ENCODE measurements at places on chromosomes 1 and 21.

GRCh38 chr21:16538936-16539440 is 809.2 kb downstream of the USP25 start:
- no peak for DNase-seq

DNA sequence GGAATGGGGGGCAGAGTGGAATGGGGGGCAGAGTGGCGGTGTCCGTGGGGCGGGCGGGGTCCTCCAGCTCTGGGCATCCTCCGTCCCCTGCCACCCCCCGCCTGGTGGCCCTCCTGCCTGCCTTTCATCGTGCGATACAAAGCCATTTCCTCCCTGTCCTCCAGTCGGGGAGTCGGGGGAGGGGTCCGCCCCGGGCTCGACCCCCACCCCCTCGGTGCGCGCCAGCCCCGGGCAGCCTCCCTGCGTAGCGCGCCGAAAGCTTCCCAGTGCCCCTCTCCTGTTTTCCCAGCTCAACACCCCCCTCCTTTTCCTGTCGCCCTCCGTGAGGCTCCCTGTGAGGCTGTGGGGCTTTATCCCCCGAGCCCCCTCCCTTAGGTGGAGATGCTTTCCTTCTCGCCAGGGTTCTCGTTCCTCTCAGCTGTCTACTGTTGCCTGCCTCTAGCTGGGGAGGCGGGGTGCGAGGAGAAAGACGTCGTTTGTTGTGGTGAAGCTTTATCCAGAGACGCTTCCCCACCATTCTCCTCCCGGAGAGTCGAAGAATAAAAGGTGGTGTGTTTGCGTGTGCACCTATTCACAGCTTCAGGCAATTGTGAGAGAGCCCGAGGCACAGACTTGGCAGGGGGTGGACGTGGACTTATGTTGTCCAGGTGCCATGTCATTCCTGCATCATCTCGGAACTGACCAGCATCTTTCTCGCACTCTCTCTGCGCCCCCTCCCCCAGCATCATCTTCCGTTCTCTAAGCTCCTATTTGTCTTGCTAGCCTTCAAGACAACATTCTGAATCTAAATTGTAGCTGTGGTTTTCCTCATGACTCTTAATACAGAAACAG is 848 bp downstream of the DNM3 start:
- no peak for DNase-seq

GRCh38 chr1:36872126-36872754 is 162.1 kb downstream of the GRIK3 start:
- DNase-seq = no peak

- no peak for DNase-seq
Measured at GRCh38 chr1:156627313-156627880, 8.2 kb downstream of the HAPLN2 start.

DNA sequence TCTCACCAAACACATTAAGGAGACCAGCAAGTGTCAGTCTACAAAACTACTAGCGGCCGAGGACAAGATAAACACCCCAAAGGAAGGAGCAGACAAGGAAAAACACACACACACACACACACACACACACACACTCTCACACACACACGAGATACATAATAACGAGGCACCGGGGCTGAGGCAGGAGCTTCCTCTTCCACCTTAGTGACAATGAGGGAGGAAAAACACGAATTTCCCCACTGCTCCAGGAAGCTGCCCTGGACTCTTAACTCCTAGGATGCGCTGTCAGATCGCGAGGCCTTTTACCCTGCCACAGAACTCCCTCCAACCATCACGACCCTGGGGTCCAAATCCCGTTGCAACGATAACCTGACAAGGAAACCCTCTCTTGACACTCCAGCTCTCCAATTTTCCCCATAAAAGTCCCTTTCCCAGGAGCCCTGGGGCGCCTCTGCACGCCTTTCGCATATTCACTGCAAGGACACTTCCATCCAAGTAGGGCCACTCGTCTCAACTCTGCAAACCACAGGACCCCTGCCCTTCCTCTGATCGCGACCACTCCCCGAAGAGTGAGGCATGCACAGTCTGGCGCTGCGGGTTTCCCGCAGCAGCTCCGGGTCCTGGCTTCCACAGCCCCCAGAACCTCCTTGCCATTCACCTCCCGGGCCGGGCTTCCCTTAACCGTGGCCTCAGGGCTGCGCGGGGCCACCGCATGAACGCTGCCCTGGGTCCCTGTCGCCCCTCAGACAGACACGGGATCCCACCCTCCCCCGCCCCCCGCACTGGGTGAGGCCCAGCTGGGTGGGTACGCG is 581 bp downstream of the ETV3 start:
- DNase-seq = no peak

GRCh38 chr1:215807218-215807617 is 240.1 kb downstream of the KCTD3 start:
- DNase-seq = no peak

GRCh38 chr1:160177667-160178066 is 12.7 kb upstream of the CASQ1 start:
- no peak for DNase-seq

DNA sequence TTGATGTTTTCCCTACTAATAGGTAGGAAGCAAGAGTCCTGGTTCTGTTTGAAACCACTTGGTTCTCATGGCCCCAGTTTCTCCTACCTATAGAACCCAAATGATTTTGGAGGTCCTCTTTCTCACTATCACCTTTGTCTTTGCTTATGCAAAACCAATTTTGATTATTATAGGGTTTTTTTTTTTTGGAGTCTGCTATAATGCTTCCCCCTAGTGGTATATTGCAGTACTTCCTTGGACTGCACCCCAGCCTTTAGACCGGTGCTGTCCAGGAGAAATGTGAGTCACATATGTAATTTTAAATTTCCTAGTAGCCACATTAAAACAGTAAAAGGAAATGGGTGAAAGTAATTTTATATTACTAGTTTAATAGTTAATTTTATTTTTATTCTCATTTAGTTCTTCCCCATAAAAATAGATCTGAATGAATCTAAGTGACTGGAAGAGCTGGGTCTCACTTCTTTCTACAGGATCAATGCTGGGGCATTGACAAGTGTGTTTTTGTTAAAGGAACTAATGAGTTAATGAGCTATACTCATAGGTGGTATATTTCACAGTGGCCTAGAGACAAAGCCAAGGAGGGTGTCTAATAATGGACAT is 10.6 kb downstream of the FCMR start:
- no peak for DNase-seq

GRCh38 chr1:176199707-176200106 is 7.4 kb downstream of the COP1 start:
- DNase-seq = no peak

- DNase-seq = no peak
Measured at GRCh38 chr1:219778110-219778509, 150.2 kb downstream of the SLC30A10 start.

DNA sequence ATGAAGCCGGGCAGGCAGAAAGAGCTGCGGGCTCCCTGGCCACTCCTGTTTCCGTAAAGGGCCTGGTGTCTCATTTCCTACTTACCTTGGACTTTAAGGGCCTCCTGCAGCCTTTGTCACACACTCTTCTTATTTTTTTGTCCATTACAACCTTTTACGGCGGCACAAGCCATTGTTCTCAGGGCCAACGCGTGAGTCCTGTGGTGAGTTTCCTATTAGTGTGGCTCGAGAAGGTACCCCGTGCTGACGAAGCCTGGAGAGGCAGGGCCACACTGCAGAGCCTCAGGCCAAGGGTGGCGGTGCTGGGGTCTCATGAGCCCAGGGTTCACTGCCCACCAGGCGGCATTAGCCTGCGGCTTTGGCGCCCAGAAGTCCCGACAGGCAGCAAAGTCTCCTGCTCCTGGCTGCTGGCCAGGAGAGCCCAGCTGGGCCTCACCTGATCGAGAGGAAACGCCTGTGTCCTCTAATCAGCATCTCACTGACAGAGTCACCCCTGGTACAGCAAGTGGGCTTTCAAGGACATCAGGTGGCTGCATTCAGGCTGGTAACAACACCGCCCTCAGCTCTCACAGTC is 62.0 kb downstream of the SIK1 start:
- no peak for DNase-seq

GRCh38 chr1:163102590-163102989 is 33.4 kb downstream of the RGS4 start:
- DNase-seq = no peak

DNA sequence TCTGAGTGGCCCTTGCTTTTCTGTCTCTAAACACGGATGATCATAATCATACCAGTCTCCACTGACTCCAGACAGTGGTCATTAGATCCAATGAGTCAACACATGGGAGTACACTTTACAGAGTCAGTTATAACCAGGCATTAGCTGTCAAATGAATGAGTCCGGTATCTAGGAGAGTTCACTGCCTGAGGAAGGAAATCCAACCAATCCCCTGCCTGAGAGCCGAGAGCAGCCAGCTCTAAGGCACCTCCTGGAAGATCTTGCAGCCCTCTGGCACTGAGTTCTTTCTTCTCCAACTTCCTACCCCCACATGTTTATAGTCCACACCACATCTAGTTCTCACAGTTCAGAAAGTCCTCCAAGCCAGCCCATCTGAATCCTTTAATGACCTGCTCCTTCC is 29.4 kb upstream of the RBM15 start:
- DNase-seq = no peak

GRCh38 chr1:14504517-14504916 is 94.0 kb upstream of the KAZN start:
- no peak for DNase-seq

- no peak for DNase-seq
Measured at GRCh38 chr21:40272037-40272436, 404.8 kb downstream of the PCP4 start.

- no peak for DNase-seq
Measured at GRCh38 chr1:48061162-48062136, 64.3 kb upstream of the TRABD2B start.

DNA sequence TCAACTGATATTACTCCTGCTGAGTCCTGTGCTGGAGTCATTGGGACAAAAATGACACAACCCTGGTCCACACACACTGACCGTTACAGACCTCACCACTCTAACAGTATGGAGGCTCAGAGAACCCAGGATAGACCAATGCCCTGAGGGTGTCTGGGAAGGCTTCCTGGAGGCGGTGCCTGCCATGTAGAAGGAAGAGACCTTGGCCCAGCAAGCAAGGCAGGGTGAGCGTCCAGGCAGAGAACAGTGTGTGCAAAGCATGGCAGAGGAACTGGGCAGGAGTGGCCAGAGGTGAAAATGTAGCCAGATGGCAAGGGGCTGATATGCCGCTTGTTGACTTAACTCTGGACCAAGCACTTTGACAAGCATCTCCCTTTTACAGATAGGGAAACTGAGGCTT is 85.5 kb downstream of the VWA5B1 start:
- no peak for DNase-seq

- DNase-seq = peak; percentile 34
Measured at GRCh38 chr1:923131-923990, at the start of gene SAMD11. TSS of gene SAMD11 (plus strand) at chr1:923923. CDS start at chr1:924432, 509 bp downstream.

DNA sequence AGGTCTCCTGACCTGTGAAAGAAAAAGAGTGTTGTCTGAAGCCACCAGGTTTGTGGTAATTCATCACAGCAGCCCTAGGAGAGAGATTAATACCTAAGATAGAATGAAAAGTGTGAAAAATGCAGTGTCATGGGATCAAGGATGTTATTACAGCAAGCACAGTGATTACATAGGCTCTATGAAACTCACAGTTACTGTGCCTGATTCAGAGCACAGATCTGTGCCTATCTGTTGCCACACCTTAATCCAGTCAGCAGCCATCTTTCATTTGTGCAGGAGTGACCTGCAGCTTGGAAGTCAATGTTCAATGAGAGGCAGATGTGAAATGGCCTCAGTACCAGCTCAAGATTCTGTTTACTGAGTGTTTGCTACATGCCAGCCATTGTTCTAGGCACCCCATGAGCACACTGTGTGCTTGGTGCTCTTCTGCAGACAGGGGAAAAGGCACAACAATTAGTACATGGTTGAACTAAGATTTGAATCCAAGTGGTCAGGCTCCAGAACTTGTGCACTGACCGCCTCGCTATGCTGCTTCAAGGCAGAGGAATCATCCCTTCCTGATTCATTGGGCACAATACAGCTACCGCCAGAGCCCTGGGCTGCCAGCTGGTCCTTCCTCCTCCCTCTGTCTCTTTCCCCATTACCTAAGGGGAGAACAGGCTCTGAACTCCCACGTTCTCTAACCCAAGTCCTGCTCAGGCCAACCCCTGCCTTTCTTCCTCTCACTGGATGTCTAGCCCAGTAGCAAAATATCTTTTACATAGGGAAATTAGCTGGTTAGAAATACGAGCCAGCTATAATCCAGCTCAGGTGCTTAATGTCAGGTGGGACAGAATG is 56.3 kb upstream of the NEK2 start:
- no peak for DNase-seq

GRCh38 chr1:23977187-23977853 is 2.8 kb downstream of the SRSF10 start:
- DNase-seq = no peak

- DNase-seq = no peak
Measured at GRCh38 chr1:174736831-174737230, 262.9 kb upstream of the CACYBP start.

DNA sequence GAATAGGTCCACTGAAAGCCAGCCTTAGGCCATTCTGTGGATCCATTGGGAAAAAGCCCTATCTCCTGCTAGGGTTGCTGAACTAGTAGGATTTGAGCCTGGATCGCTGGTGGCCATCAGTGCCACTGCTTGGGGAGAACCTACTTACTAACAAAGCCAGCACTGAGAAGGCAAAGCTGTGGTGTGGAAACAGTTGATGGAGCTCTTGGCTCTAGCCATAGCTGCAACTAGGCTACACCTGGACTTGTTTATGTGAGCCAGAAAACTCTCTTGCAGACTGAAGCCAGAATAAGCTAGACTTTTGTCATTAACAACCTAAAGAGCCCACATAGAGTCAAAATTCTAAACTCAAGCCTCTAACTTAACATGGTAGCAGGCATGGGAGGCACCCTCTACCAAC is 20.7 kb downstream of the DAB1 start:
- DNase-seq = no peak

DNA sequence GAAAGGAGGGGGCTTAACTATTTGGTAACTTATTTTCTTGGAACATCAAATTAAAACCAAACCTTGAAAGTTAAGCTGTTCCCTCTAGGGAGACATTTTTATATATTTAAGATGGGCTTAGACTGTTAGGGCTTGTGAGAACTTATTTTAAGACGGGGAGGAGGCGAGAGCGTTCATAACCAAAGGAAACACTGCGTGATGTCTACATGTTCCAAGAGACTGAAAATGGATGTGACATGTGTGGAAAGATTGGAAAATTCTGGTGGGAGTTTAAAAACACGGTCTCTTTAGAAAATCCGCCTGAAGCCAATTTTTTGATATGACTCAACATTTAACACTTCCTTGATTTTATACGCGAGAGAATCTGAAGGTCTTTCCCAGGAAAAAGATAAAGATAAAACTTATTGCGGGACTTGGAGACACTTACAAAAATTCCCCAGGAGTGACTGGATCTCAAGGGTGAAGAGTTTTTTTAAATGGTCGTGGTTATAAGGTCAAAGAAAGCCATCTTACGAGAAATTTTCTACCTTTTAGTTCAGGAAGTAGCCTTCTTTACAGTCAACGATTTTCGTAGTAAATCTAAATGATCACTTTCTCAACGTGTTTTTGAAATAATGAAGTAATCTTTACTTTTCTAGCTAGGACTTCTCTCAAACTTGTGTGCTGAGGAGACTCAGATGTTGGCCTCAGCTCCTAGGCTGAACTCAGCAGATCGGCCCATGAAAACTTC is 828 bp downstream of the PNRC2 start:
- no peak for DNase-seq

GRCh38 chr1:42333662-42334239 is 1.3 kb downstream of the FOXJ3 start:
- DNase-seq = no peak
